T-helper 9 cell (primary cell): ENCODE measurements at places on chromosomes 6 and 20.

DNA sequence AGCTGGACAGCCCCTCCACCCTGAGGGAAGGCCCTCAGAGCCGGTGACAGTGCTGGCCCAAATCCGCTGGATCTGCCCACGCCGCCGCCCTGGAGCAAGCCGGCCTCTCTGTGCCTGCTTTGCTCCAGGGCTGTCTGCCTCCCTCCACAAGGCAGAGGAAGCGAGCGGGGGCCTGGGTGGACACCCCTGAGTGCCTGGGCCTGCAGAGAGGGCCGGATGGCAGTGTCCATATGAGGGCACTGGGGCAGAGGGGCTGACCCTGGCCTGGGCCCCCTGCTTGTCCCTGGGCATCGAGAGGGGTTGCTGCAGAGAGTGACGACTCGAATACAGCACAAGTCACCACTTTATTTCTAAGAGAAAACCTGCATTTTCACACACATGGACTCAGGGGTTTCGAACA lies 348.6 kb downstream of the ZFAND3 start:
- DNase-seq = no peak

DNA sequence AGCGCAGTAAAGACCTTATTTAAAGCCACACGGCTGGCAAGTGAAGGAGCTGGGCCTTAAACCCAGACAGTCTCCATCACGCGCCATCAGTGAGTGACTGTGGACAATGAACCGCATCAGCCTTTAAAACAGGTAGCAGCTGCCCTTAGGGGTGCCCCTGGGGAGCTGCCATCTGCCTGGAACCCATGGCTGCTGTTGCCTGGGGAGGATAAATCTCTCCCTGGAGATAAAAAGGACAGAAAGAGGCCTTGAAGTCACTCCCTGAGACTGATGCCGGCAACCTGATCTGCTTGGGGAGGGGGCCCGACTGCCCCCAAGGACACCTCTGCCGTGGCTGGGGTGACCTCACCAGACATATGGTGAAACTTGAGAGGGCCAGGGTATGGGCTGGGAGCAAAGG lies 73.5 kb downstream of the PREX1 start:
- DNase-seq = no peak

DNA sequence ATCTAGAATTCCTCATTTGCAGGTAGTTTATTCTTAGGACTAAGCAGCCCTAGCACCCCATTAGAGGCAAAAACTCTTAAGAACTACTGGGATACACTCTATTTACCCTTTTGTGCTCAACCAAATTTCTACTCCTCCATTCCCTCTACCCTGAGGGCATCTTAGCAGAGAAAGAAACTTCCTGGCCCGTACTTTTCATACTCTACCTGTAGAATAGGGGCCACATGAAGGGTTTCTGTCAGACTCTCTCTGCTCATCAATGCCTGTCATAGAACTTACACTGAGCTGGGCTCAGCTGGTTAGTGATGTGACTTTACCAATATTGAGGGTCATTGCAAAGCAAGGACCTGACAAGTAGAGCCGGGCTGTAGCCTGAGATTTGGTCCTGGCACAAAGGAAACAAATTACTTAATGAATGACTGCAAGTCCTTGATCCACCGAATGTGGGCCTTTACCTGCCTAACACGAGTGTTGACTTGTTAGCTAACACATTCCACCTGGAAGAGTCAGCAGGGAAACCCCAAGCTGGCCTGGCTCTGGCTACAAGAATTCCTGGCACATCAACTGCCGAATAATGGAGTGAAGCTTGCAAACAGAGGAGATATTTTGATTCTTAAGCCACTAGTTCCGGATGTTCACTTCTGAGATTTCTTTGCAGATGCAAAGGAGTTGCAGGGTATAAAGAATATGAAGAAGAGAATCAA lies 280.5 kb upstream of the JAG1 start:
- DNase-seq = no peak

DNA sequence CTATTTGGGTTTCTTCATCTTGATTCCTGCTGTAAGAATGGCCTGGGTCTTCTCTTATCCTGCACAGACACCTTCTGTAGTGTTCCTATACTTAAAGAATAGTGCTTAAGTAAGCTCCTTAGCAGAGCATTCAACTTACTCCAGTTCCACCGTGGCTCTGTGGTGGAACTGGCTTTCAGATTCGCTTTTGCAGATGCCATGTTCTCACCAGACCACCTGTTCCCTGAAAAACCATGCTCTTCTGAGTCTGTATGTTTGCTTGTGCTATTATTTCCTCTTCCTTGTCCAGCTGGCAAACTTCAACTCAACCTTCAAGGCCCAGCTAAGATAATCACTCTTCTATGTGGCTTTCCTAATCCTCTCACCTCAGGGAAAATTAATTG lies 4.9 kb downstream of the ELMO2 start:
- DNase-seq = no peak

- no peak for DNase-seq
Observed at GRCh38 chr6:88013554-88013953, 34.1 kb upstream of the SPACA1 start.

DNA sequence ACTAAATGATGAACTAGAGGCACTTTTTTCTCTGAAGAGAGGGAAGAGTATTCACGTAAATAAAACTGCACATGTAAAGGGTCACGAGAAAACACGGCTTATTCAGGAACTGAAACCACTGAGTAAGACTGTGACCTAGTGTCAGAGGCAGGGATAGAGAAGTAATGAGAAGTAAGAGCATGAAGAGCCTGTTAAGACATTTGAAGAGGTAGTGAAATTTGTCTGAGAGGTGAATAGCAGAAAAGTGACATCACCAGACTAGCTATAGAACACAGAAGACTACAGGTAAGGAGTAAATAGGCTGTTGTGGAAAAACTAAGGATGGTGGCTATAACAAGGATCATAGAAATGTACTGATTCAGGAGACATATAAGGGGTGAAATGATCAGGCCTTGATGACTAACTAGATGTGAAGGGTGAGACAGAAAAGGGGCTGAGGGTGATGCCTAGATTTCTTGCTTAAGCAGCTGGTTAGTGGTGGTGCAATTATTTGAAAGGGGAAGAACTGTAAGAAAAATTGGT lies 76.8 kb downstream of the REV3L start:
- no peak for DNase-seq

GRCh38 chr6:157707576-157707975 lies 115.5 kb upstream of the SNX9 start:
- no peak for DNase-seq

- DNase-seq = peak; percentile 18
Observed at GRCh38 chr20:5557123-5557522, 193.1 kb upstream of the SHLD1 start.

GRCh38 chr20:64233725-64234124 lies 21.8 kb upstream of the PCMTD2 start:
- no peak for DNase-seq

- DNase-seq = no peak
Observed at GRCh38 chr6:142008781-142009180, 123.9 kb upstream of the GJE1 start.

GRCh38 chr20:40938020-40938419 lies 90.6 kb upstream of the TOP1 start:
- DNase-seq = no peak

DNA sequence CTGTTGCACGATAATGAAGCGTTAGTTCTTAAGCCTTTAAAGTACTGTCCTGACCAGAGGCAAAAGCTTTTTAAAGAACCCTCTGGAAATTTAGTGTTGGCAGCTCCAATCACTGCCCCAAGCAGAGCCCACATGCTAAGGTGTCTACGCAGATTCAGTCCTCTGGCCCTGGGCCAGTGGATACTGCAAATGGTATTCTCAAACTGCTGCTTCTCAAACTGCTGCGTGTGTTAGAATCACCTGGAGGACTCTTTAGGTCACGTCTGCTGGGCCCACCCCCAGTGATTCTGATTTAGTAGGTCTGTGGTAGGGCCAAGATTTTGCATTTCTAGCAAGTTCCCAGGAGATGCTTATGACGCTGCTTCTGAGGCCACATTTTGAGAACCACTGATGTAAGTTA lies 96.0 kb upstream of the CCDC28A start:
- DNase-seq = no peak

DNA sequence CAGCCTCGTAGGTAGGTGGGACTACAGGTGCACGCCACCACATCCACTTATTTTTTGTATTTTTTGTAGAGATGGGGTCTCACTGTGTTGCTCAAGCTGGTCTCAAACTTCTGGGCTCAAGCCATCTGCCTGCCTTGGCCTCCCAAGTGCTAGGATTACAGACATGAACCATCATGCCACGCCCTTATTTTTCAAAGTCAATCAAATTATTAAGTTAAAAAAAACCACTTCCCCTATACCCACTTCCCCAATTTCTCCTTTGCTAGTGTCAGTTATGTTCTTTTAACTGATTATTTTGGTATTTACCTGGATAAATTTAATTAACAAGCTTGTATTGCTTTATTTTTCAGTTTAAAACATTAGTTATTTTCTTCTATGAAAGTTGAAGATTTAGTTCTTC lies 49.6 kb downstream of the RIOK1 start:
- no peak for DNase-seq

GRCh38 chr20:11982289-11982954 lies 64.7 kb downstream of the BTBD3 start:
- DNase-seq = no peak

GRCh38 chr20:38760978-38761377 lies 12.7 kb downstream of the ACTR5 start:
- no peak for DNase-seq

DNA sequence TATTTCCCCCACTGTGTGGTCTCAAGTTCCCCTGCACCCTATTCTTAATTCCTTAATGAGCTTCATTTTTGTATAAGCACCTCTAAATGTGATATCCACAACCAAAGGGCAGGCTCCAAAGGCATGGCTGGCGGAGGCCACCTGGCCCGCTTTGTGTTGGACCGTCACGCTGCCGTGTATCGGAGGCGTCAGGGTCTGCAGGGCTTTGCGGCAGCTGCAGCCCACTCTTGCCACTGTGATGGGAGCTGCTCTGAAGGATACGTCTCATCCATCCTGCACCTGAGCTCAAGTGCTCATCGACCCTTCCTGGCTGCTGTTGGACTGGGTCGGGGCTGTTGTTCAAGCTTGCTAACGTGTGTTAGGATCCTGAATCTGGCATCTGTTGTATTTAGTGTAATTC lies 177.6 kb downstream of the ARID1B start:
- no peak for DNase-seq
